ENCODE measurements at places on chromosomes 1 and 21. TPM values are rescaled to one million over a fixed set of nuclear protein-coding genes. Genes with fewer than 3 reads are reported as not detected.

DNA sequence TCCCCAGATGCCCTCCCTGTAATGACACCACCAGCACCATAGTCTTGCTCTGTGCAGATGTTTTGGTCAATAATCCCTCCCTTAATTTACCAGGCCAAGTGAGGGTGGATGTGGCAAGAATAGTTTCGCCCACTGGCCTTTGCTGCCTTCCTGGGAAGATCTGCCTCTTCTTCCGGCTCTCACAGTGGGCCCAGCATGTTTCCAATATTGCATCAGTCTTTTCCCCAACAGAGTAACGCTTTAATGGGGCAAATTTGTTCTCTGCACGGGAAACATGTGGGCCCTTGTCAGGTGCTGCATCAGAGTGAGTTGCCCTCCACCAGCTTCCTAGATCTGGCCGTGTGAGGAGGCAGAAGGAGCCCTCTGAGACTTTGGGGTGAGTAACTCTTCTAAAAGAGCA lies 12.0 kb upstream of the ALX3 start:
- no peak for DNase-seq

- DNase-seq: no peak
Measured at GRCh38 chr1:53732912-53733317, 6.0 kb downstream of the GLIS1 start.

Gene GPR157
- 2.3 TPM for total RNA-seq

- DNase-seq: no peak
Measured at GRCh38 chr1:155437405-155437804, 116.7 kb downstream of the RUSC1 start.

Gene IARS2
- 78.5 TPM for total RNA-seq

GRCh38 chr1:57017200-57017599 lies 51.4 kb upstream of the C8B start:
- DNase-seq: no peak

DNA sequence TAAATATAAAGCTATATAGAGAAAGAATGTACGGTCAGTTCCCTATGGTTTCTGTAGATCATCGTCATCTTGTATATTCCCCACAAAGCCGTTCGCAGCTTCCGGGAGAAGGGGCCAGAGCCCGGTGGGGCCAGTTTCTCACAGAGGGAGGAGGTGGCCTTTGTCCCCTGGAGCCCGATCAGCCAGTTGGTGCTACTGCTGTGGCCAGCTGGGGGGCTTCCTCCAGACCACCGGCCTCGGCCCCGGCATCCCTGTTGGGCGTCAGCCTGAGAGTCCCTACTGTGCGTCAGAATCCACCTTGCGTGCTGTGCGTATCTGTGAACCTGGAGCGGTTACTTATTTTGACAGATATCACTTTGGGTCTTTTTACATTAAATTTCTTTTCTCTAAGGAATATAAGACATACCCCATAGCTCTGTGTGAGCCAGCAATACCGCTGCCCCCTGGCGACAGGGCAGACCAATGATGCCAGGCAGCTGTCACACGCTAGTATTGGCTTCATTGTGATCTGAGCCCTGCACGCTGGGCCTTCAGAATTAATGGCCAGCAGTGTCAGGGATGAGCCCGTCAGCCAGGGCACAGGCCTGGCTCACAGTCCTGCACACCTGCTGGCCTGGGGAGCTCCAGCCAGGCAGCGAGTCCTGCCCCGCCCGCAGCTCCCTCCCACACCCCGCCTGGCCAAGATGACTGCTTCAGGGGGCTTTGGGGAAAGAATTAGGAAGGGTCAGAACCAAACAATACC lies 145.9 kb downstream of the PGBD5 start:
- no peak for DNase-seq

- no peak for DNase-seq
Measured at GRCh38 chr1:77757603-77758002, 2.0 kb downstream of the USP33 start.

Data from activated naive CD8-positive, alpha-beta T cell treated with anti-CD3 and anti-CD28 coated beads for 36 hours (primary cell).